ENCODE measurements at places on chromosomes 7 and 10. TPM values are rescaled to one million over a fixed set of nuclear protein-coding genes. Genes with fewer than 3 reads are reported as not detected.

- peaks cover 2% of the 10 kb centered on the region for H3K4me1 ChIP-seq
- peaks cover 62% of the 10 kb centered on the region for H3K27me3 ChIP-seq
- peaks cover 3% of the 10 kb centered on the region for H3K36me3 ChIP-seq
- H3K27ac ChIP-seq = peak overlapping the region; percentile 48
- H3K4me3 ChIP-seq = peak overlapping the region; percentile 41
- DNase-seq = no peak
These were observed 1.2 kb upstream of the CHAT start for GRCh38 chr10:49612513-49613164.

The AGAP4 gene
- 20.8 TPM for total RNA-seq

DNA sequence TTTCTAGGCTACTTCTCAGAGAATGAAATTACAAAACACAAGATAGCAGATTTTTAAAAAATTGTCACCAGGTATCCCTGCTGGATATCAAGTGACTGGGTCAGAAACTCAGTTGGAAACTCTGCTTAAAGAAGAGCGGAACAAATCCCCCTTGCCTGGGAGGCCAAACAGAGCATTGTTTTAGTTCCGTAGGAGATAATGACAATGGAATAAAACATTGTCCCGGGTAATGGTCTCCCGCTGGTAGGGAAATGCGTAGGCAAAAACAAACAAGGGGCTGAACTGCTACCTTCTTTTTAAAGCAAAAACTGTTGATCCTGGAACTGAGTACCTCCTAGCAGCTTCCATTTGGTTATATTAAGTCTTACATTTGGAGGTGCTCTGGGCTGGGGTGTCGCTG lies 21.3 kb upstream of the VAX1 start:
- H3K27ac ChIP-seq = no peak overlapping the region
- H3K4me1 ChIP-seq = peaks cover 3% of the 10 kb centered on the region
- H3K27me3 ChIP-seq = peaks cover 64% of the 10 kb centered on the region
- DNase-seq = no peak
- H3K36me3 ChIP-seq = peaks cover 2% of the 10 kb centered on the region

GRCh38 chr10:20817646-20818045 lies 79.5 kb downstream of the NEBL start:
- H3K36me3 ChIP-seq = no peaks in the 10 kb centered on the region
- H3K27me3 ChIP-seq = no peaks in the 10 kb centered on the region
- H3K27ac ChIP-seq = no peak overlapping the region
- H3K4me1 ChIP-seq = no peaks in the 10 kb centered on the region
- no peak overlapping the region for H3K4me3 ChIP-seq

DNA sequence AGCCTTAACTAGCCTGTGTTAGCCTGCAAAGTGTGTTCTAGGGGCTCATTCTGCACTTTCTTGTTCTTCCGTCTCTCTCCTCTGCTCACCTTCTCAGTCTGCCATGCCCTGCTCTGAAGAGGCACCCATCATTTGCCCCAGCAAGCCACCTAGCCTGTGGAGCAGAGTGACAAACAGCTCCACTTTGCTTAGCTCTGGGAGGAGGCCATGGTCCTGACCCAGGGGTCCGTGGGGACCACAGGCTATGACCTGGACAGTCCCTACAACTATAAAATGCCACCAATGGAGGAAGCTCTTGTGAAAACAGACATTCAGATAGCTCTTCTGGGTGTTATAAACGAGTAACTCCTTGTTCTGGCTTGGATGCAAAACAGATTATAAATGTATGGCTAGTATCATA lies 1029.6 kb downstream of the CNTNAP2 start:
- no peak for DNase-seq
- no peaks in the 10 kb centered on the region for H3K27me3 ChIP-seq
- H3K36me3 ChIP-seq = no peaks in the 10 kb centered on the region
- H3K4me1 ChIP-seq = no peaks in the 10 kb centered on the region
- no peak overlapping the region for H3K27ac ChIP-seq

- no peak overlapping the region for H3K27ac ChIP-seq
- peaks cover 18% of the 10 kb centered on the region for H3K4me1 ChIP-seq
- no peak for DNase-seq
- no peak overlapping the region for H3K4me3 ChIP-seq
- H3K27me3 ChIP-seq = peaks cover 6% of the 10 kb centered on the region
- no peaks in the 10 kb centered on the region for H3K36me3 ChIP-seq
These were observed 2.2 kb downstream of the GSAP start for GRCh38 chr7:77413861-77414424.

The ST7 gene
- total RNA-seq = 5.5 TPM

Measured in activated CD4-positive, alpha-beta T cell treated with anti-CD3 and anti-CD28 coated beads, Interleukin-2, amount 10 ng/mL, durations not matched to agents 24 days and 14 days (primary cell).